Activated T-helper 1 cell treated with Interleukin-2 at 50 U/mL for 16 hours (primary cell): ENCODE measurements at places on chromosomes 16 and 17.
A peak's percentile ranks its signal among the peaks of the same experiment; 100 is the strongest.

DNA sequence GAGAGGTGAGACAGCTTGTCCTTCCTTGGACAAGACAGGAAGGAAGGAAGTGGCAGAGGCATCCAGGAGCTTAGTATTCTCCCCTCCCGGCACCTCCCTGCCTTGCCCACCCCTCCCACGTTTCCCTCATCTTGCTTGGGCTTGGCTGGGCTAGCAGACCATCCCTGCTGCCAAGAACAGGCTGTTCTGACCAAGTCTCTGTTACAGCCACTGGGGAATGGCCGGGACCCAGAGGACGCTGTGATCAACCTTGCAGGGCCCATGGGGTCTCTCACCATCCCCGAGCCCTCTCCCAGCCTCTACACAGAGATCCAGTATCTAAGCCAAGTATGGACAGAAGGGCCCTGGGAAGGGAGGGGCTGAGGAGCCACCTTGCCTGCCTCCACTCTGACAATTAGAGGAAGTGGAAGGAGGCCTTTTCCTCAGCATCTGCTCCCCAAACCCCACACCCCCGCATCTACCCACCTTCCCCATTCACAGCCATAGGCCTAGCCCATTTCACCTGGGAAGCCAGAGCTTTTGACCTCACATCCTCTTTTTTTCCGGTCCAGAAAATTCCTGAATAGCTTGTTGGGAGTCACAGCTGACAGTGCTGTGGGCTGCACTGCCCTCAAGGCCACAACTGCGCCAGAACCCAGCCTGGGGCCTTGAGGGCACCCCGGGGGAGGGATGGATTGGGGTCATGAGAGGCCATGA, 14.1 kb downstream of the CD300LG start:
- DNase-seq = no peak

DNA sequence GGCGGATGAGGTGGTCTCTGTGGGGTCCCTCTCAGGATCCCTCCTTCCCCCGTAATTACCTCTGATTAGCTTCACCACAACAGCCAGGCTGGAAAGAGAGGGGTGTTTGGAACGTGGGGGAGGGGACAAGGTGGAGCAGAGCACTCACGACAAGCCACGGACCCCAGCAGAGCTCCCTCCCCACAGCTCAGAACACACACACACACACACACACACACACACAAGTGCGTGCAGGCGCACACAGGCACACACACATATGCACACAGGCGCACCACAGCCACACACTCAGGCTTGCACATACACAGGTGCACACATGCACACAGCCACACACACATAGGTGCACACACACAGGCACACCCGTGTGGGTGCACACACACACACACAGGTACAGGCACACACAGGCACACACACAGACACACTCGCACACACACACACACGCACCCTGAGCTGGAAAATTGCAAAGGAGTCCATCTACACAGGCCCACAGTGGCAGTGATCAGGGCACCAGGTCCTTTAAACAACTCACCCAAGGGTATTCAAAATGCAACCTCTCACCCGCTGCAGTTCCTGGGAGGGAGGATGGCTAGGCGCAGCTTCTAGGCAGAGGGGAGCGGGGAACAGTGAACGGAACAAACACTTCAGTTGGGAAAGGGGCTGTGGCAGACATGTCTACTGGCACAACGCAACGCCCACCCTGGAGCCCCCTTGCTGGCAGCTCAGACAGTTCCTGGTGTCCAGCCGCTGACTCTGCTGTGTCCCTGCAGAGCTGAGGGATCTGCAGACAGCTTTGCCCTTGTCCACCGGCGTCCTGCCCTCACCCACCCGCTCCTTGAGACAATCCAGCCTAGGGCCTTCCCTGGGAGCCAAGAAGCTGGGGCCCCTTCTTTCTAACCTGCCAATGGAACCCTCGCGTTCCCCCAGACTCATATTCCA, 59.9 kb upstream of the DLX4 start:
- DNase-seq = no peak

GRCh38 chr17:40443196-40443987, at the start of gene IGFBP4:
TSS of gene IGFBP4 (plus strand) at chr17:40443450. CDS start at chr17:40443736, 286 bp downstream.
- DNase-seq = peak; percentile 55

GRCh38 chr16:69563605-69564580, 1.9 kb upstream of the NFAT5 start:
- DNase-seq = peak; percentile 10

GRCh38 chr16:57959121-57959520, 11.8 kb downstream of the CNGB1 start:
- DNase-seq = no peak

GRCh38 chr17:5800646-5801045, 216.3 kb upstream of the NLRP1 start:
- no peak for DNase-seq

DNA sequence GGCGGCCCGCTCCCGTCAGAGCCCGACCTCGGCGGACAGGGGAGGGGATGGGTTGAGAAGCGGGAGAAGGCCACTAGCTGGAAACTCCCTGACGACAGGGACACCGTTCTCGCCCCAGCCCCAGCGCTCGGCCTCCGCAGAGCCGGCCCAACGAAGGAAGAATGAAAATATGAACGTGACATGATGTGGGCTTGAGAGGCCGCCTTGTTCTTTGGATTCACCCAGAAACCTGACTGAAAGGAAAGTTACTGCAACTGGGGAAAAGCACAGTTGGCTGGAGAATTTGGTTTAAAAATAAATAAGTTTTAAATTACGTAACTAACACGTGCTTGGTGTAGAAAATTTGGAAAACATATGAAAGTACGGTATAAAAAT, 21.1 kb downstream of the NPTX1 start:
- DNase-seq = no peak

GRCh38 chr16:85618521-85618920, 5.4 kb downstream of the GSE1 start:
- no peak for DNase-seq

DNA sequence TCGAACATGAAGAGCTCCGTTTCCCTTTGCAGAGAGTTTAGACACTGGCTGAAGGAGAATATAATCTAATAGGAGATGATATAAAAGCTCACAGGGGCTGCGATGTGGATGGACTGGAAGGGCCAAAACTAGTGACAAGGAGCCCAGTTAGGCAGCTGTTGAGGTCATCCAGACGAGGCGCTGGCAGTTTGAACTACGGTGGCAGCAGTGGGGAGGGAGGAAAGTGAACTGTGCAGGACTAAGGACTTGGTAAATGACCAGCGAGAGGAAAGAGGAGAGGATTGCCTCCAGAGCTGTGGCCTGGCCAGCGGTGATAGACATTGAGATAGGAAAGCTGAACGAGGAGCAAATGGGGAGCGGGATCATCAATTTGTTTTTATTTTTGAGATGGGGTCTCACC, 14.6 kb upstream of the YWHAE start:
- DNase-seq = no peak

- no peak for DNase-seq
These were observed 259.1 kb upstream of the RPL38 start for GRCh38 chr17:73944366-73944765.

DNA sequence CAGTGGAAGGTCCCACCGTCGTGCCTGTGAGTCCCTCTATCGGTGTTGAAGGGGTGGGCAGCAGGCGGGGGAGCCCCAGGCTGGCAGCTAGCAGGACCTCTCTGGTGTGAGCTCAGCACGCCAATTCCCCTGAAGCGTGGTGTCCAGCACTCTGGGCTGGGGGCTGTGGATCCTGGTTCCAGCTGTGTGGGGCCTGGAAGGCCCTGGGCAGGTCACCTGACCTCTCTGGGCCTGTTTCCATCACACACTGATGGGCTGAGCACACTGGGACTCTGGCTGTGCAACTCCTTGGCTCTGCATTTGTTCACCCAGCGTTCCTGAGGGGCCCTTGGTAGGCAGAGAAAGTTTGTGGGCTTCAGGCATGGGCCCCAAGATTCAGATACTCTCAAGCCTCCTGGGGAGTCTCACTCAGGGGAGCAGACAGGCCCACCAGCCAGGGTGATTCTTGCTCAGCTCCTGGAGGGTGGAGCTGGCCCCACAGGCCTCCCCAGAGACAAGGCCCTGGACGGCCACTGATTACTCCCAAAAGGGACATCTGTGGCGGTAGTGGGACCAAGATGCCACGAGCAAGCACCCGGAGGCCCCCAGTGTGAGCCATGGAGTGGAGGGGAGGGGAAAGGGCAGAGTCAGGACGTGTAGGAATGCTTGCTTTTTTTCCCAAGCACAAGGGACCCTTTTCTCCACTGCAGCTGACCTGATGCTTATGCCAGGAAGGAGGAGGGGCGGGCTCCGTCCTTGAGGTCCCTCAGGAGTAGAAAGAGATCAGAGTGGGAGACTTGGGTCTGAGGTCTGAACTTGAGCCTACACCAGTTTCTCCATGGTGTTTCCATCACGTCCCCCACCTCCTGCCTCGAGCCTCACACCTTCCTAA, 8.5 kb downstream of the SCGB1C2 start:
- no peak for DNase-seq

DNA sequence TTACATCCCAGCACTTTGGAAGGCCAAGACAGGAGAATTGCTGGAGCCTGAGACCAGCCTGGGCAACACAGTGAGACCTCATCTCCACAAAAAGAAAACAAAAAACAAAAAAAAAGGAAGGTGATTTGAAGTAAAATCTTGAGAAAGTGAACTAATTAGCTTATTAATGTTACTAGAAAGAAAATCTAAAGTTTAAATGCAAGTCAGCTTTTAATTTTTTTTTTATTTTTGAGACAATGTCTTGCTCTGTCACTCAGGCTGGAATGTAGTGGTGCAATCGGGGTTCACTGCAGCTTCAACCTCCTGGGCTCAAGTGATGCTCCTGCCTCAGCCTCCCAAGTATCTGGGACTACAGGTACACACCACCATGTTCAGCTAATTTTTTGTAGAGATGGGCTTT, 3.5 kb upstream of the CTCF start:
- no peak for DNase-seq

DNA sequence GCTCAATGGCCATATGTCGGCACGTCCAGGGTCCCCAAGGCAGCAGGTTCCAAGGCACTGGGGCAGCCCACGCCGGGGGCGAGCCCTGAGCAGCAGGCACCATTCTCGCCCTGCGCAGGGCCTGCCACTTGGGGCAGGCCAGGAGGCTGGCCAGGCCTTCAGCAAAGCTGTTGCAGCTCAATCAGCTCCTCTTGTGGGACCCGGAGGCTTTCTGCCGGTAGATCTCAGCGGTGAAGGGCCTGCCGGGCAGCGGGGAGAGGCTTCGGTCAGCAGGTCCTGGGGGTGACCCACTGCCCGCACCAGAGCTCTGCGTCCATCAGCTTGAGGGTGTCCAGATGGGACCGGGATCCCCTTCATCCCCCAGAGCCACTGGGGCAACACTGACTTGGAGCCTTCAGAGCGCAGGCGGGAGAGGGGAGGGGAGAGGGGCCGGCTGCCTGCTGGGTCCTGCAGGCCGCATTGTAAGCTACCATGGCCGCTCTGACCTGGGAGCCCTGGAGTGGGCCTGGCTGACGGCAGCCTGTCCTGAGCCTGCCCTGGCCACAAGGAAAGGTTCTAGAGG, 9.5 kb upstream of the RASD1 start:
- no peak for DNase-seq

DNA sequence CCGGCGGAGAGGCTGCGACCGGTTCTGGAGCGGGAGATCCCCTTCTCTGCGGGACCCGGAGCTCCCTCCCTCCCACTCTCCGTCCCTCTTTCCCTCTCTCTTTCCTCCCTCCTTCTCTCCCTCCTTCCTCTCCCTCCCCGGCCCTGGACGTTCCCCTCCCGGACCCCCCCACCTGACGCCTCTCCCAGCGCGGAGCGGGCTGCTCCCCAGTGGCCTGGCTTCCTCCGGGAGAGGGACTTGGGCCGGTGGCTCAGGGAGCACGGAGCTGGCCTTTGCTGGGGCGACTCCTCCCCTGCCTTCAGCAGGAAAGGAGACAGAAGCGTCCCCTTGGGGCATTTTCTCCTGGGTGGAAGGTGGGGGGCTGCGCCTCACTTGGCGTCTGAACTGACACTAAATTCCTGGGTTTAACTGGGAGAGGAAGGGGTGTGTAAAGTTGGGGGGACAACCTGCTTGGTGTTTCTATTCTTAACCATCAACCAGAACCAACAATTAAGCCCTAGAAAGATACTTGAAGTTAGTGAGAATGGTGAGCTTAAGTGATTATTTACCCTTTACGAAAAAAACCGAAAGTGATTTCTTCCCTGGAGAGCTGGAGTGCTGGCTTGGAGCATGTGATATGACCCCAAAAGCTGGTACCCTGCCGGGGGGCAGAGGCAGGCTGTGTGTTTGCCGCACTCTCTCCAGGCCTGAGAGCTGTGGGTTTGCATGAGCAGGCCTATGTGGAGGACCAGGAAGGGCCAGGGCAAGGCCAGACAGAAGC, 775 bp downstream of the SPIRE2 start:
- DNase-seq = no peak
